Retina (tissue), 1 donor: ENCODE measurements at places on chromosomes 6 and 20.

DNA sequence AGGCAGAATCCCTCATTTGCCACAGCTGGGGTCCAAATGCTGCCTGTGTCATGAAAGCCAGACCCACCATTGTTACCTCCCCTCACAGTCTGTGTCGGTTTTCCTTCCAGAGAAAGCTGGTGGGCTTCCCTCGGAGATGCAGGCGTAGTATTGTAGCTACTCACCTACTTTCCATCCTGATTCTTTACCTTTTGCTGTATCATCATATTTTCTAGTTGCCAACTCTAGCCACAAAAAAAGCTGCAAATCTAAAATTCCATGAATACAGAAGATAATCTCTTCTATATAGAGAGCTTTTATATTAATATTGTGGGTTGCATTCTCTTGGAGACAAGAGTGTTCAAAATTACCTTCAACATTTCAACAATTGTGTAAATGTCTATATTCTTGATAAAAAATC lies 98.0 kb upstream of the LAMP5 start:
- DNase-seq: no peak

DNA sequence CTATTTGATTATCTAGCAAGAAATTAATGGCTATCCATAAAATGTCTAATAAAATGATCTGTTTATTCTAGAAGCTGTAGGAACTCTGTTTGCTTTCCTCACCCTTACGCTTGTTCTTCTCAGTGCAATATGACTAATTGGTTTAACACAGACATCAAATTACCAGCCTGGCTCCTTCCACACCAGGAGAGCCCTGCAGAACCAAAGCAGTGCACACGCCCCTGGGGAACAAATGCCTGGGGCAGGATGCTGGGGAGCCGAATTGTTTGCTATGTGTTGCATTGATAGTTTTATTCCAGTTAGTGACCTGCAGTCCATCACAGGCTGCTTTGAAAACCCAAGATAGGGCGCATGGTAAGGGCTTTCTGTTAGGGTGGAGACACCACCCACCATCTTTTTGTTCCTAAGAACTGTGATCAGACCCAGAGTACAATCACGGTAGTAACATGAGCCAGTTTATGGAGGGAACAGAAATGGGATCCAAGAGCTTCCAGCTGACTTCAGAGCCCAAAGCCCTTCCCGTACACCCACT lies 126.4 kb upstream of the CD93 start:
- no peak for DNase-seq

GRCh38 chr20:46549188-46549972 lies 1.1 kb downstream of the OCSTAMP start:
- no peak for DNase-seq

DNA sequence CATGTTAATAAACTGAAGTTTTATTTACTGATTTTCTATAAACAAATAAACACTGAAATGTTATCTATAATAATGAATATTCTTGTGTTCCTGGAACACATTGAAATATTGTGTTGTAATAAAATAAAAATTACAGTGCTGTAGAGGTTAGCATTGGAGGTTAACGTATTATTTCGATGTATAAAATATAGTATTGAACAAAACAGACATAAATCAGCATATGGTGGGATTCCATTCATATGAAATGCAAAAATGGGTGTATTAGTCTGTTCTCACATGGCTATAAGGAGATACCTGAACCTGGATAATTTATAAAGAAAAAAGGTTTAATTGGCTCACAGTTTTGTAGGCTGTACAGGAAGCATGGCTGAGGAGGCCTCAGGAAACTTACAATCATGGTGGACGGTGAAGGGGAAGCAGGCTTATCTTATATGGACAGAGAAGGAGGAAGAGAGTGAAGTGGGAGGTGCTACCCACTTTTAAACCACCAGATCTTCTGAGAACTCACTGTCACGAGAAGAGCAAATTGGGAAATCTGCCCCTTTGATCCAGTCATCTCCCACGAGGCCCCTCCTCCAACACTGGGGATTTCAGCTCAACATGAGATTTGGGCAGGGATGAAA lies 24.6 kb upstream of the BMP6 start:
- DNase-seq: no peak

GRCh38 chr20:1331101-1331500 lies 2.2 kb upstream of the SDCBP2 start:
- no peak for DNase-seq

DNA sequence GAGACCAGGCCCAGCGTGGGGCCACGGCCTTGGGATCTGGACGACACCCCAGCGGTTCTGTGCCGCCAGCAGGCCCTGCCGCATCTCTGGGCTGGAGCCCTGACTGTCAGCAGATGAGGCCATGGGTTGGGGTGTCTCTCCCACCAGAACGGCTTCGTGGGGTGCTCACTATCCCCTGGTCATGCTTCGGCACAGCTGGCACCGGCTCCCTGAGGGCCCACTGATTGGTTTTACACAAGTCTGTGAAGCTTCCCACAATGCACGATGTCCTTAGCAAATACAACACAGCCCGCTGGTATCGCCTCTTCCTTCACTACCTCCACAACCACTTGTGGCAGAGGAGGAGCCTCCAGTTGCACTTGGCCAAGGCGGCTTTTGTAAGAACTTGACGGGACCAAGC lies 94.3 kb downstream of the THBS2 start:
- DNase-seq: no peak

- no peak for DNase-seq
Measured at GRCh38 chr20:12358655-12359009, 440.9 kb downstream of the BTBD3 start.

DNA sequence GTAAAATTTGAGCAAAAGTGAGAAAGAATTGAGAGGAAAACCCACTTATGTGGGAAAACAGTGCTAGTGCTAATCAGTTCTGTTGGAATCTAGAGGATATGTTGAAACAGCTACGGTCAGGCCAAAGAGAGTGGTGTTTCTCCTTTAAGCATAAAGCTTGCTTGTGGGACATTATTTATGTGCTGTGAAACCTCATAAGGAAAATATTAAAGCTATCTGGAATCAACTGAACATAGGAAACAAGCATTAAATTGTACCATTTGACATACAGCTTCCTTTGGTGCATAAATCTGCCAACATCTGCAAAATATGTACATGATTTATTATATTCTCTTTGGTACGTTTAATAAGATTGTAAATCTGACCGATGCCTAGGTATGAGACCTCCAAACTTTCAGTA lies 182.5 kb upstream of the PDE10A start:
- DNase-seq: no peak

GRCh38 chr6:71727632-71728294 lies 158.6 kb upstream of the RIMS1 start:
- DNase-seq: no peak

DNA sequence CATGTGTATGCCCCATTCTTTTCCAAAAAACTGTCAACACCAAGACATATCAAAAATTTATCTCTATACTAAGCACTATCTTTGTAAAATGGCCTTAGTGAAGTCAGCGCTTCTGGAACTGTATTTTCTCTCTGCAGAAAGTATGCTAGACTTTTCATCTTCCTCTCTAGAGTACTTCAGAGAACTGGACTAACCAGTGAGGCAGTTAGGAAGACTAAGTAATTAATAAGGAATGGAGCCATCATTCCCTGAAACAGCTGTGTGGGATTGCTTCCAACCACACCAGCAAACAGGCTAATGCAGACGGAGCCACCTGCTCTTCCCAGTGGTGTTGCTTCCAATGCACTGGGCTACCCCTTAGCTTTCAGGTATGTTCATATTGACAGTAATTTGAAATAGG lies 169.1 kb upstream of the FUT9 start:
- no peak for DNase-seq

DNA sequence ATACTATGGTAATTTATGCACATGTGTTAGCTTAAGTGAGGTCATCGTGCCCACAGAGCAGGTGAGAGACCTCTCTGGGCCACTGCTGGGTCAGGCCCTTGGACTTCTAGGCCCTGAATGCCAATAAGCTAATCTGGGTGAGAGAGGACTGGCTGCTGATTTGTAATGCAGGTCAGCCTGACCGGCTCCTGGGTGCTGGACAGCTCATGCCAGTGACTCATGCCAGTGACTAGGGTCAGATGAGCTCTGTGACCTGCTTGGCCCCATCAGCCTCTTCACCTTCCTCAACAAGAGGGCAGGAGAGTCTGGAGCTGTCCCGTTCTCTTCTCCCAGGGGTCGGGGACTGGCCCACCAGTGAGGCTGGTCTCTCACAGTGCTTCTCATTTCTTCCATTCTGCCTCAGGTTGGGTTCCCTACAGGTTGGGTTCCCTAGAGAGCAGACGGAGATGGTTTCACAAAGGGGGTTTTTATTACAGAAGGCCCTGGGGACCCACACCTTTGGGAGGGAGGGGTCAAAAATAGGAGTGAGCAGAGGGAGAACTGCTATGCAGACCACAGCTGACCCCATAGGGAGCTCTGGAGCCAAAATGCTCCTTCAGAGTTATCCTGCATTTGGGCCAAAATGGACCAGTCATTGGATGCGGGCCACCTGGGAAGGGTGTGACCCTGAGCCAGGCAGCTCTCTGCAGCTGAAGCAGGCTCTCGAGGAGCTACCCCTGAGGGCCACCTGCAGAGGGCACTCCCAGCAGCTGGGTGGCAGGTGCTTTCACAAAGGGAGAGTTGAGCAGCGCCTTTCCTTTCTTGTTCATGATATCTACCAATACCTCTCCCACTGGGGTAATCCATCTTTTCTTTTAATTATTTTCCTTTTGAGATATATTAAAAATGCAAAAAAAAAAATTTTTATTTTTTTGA lies 2.2 kb upstream of the OXT start:
- DNase-seq: no peak

DNA sequence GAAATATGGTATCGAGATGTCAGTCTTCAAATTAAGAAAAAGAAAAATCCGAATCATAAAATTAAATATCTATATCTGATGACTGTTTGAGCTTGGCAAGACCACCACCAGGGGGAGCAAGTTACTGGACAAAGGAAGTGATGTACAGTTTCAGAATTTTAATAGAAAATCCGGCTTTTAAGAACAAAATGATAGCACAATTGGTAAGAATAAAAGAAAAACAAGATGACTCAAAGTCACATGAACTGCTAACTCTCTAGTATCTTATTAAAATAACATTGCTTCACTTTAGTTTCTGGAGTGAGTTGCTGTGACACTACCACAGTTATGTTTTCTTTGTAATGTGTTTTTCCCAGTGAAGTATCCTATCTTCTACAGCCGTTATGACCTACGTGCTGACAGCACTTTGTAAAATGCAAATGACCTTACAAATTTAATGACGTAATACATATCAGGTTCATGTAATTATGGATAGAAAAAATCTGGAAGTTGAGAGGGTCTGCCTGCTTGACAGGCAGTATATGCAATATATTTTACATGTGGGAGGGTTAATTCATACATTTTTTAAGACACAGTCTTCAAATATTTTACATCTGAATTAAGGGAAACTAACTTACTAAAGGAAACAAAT lies 405.3 kb upstream of the HS3ST5 start:
- DNase-seq: peak; percentile 41

DNA sequence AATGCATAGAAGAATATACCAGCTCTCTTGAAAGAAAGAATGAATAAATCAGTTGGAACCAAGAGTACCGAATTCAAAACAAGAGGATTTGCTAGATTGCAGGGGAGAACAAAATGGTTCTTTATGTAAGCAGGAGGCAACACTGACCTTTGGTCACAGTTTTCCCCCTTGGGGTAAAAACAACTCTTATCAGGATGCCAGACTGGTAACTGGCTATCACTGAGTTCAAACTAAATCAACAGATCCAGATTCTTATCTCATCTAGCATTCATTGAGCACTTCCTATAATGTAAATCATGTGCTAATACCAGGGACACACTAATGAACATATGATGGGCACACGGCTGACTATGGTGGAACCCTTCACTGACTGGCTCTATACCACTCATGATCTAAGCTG lies 4.8 kb upstream of the IL17F start:
- no peak for DNase-seq

DNA sequence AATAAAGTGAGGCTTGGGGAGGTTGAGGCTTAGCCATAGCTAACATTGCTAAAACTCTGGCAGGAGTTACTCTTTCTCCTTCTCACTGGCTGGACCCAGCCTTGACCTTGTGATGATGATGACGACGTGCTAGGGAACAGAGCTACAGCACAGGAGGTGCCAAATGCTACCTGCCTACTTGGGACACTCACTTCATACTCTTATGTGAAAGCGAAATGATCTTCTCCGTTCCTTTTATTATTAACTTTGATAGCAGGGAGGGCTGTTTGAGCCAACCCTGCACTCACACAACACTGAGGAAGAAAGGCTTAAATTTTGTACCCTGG lies 1.2 kb upstream of the ELMO2 start:
- DNase-seq: no peak

DNA sequence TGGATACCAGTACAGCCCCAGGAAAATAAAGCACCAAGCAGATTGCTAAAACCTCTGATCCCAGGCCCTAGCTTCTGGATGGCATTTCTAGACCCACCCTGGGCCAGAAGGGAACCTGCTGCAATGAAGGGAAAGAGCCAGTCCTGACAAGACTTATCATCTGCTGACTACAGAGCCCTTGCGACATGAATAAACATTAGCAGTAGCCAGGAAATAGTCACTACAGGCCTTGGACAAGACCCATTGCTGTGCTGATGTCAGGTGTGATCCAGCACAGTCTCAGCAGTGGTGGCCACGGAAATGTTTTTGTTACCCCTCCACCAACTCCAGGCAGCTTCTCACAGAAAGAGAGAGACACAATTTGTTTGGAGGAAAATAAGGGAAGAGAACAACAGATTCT lies 399.3 kb downstream of the HAO1 start:
- no peak for DNase-seq

DNA sequence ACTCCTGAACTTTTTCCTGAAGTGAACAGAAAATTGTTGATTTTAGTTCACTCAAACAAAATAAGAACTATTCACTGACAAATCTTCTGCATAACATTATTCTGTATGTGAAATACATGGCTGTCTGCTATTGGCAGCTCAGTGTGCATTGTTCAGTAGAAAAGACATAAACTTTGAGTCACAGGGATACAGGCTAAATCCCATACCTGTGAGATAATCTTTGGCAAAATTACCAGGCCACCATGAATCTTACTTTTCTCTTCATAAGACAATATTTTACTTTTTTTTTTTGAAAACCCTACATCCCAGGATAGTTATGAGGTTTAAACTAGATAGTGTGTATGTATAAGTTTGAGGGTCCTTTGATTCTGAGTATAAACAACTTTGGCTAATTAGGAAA lies 224.8 kb downstream of the GRM1 start:
- no peak for DNase-seq
